ENCODE measurements at places on chromosomes 11 and 22.
A peak's percentile ranks its signal among the peaks of the same experiment; 100 is the strongest.

DNA sequence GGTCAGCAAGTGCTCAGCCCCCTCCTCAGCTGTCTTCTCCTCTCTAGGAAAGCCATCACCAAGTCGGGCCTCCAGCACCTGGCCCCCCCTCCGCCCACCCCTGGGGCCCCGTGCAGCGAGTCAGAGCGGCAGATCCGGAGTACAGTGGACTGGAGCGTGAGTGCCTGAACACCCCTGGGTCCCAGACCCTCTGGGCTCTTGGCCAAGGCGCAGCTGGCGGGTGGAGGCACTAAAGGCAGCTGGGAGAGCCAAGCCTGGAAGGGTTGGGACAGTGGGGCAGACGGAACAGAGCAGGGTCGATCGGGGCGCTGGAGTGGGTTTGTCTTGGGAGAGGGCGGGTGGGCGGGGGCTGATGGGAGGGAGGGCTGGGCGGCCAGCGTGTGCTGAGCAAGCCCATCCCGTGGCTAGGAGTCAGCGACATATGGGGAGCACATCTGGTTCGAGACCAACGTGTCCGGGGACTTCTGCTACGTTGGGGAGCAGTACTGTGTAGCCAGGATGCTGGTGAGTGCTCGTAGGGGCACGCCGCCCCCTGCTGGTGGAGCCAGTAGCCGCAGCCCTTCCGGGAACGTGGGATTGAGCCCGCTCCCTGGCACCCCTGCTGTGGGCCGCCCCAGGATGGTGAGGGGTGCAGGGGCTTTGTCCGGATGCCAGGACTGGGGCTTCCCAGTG, 14.1 kb upstream of the MDK start:
- peak; percentile 50 for DNase-seq

GRCh38 chr11:12685229-12685628, 11.0 kb downstream of the TEAD1 start:
- DNase-seq = no peak

- DNase-seq = peak; percentile 70
Measured at GRCh38 chr11:17354601-17354991, 3.0 kb downstream of the NCR3LG1 start.

DNA sequence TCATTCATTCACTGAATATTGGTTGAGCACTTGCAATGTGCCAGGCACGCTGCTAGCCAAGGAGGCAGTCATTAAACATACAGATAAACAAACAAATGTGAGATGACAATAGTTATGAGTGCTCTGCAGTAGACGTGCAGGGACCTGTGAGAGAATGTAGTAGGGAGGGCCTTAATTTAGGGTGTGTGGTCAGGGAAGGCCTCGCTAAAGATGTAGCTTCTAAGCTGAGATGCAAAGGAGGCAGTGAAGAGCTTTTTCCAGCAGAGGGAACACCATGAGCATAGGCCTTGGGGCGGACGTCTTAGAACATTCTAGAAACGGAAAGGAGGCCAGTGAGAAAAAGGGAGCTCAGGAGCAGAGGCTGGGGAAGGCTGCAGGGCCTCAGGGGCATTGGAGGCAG, 789 bp upstream of the NCF4 start:
- no peak for DNase-seq

GRCh38 chr11:134893810-134894685, 482.0 kb upstream of the B3GAT1 start:
- DNase-seq = no peak

- DNase-seq = no peak
Measured at GRCh38 chr22:38751422-38752346, 4.1 kb downstream of the SUN2 start.

DNA sequence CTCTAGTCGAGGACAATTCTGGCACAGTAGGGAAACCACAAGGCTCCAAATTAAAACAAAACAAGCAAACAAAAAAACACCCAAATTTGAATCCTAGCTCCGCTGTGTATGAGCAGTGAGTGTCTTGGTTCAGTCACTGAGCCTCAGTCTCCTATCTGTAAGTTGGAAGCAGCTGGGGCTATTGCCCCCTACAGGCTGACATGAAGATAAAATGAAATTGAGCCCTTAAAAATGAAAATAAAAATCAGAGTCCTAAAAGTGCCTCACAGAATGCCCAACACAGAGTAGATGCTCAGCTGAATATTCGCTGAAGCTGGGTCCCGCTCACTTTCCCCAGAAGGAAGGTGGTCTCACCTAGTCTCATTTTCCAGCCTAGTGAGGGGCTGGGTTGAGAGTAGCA, 65.2 kb downstream of the PDE2A start:
- no peak for DNase-seq

GRCh38 chr22:40401981-40402406, 31.6 kb downstream of the SGSM3 start:
- DNase-seq = no peak

DNA sequence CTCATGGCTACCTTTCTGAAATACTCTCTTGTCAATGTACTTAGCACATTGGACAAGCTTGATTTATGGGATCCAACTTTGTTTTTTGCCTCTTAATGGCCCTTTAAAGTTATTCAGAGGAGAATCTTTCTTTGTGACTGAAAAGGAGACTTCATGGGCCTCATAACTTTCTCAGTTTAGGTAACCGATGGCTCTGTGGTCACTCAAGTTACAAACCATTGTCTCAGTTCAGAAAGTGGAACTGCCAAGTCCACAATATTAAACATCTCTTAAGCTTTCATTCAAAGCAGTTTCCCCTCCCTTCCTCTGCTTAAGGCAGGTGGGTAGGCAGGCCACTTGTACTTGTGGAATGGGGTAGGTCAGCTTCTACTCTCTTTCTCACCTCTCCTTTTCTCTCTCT, 12.3 kb upstream of the ARL14EP start:
- DNase-seq = no peak

DNA sequence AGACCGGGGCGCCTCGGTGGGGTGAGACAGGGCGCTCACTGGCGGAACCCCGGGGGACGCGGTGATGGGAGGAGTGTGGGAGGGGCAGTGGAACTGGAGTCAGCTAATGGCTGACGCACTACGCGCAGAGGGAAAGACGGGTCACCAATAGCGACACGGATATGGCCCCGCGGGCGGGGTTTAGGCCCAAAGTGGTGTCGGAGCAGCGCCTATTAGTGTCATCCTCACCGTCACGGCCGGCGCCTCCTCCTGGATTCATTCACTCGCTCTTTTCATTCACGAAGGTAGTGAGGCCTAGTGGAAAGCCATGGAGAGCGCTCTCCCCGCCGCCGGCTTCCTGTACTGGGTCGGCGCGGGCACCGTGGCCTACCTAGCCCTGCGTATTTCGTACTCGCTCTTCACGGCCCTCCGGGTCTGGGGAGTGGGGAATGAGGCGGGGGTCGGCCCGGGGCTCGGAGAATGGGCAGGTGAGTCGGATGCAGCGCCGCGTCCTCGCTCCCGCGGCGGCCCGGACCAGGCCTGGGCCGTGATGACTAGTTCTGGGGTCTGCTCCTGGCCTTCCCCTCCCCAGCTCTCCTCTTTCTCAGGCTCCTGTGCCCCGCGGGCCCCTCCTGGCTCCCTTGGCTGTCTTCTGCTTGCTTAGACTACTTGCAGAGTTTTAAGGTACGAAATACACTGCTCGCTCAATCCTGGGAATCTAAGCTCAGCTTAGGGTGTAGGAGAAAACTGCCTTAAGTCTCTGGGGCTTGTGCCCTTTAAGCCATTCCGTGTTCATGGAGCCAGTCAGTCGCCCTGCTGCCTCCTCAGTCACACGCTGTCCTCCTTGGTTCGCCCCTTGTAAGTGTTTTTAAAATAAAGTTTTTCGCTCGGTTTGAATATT, at the start of gene HSD17B12:
HSD17B12 (plus strand) TSS at position 218 of the 880 bp plus-strand sequence; CDS start at position 308, 90 bp downstream.
- DNase-seq = peak; percentile 99

GRCh38 chr11:128496692-128497060, 90.7 kb downstream of the ETS1 start:
- no peak for DNase-seq

- DNase-seq = peak; percentile 53
Measured at GRCh38 chr22:22479999-22480532, 28.5 kb downstream of the ZNF280B start.

GRCh38 chr11:46296528-46297448, 19.3 kb downstream of the CREB3L1 start:
- peak; percentile 97 for DNase-seq

All from fibroblast of skin of right quadriceps (primary cell).